CD4-positive, alpha-beta T cell treated with Interleukin-1 beta for 1 hour (primary cell): ENCODE measurements at places on chromosomes 13 and 19.

DNA sequence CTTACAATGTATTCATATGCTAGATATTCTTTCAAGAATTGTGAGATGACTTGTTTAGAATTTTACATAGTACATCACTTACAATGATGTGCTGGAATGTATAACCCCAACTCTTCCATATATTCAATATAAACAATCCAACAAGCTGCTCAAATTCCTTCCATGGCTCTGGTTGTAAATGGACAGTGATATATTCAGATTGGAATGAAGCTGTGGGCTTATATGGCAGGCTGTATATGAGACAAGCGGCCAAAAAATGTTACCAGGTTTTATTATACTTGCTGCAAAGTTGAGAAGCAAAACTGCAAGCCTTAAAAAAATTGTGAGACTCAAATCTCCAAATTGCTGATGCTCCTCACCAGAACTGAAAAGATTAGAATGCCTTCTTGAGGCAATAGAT lies 83.6 kb upstream of the KLF12 start:
- DNase-seq: no peak

- no peak for DNase-seq
Observed at GRCh38 chr13:23570921-23571315, 706 bp downstream of the TNFRSF19 start.

DNA sequence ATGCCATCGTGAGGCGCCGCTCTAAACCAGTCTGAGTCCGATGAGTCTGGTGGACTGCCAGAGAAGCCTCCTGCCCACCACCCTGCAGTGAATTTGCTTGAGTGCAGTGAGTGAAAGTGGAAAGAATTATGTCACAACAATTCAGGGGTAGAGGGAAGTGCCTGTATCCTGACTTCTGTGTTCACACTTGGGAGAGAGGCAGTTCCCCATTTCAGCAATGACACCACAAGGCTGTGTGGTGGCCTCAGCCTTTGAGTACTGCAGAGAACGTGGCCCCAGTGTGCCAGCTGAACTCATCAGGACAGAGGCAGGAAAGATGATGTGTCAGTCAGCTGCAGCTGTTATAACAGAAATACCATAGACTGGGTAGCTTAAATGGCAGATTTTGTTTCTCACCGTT lies 155.6 kb downstream of the COG6 start:
- no peak for DNase-seq

DNA sequence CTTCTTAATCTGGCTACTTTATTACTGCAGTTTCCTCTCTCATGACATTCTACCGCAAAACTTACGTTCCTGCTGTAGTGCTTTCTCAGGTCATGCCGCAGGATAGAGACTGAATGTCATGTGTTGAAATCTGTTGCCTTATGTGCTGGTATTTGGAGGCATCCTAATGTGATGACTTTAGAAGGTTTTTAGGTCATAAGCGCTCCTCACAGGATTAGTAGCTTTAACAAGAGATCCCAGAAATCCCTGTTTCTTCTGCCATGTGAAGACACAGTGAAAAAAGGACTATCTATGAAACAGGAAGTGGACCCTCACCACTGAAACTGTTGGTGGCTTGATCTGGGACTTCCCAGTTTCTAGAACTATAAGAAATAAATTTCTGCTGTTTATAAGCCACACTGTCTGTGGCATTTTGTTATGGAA lies 209.3 kb downstream of the LACC1 start:
- peak; percentile 7 for DNase-seq

- peak; percentile 37 for DNase-seq
Observed at GRCh38 chr19:15469513-15470297, 5.4 kb upstream of the RASAL3 start.

- DNase-seq: no peak
Observed at GRCh38 chr13:35163674-35164073, 221.6 kb downstream of the NBEA start.

GRCh38 chr13:23289917-23290357 lies 109.2 kb downstream of the SGCG start:
- no peak for DNase-seq

- no peak for DNase-seq
Observed at GRCh38 chr13:66237411-66238062, 992.6 kb downstream of the PCDH9 start.
